C1 segment of cervical spinal cord (tissue), 14 donors: ENCODE measurements at places on chromosomes 7 and 10.

DNA sequence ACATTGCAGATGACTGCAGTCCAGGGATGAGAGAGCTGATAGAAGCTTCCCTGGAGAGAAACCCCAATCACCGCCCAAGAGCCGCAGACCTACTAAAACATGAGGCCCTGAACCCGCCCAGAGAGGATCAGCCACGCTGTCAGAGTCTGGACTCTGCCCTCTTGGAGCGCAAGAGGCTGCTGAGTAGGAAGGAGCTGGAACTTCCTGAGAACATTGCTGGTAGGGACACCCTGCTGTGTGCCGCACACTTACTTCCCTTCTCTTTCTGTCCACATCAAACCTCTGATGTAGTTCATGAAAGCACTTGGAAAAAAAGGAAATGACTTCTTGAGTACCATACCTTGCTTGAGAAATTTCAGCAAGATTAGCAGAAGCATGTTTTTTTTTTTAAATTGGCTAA is 25.3 kb downstream of the MAP3K8 start:
- DNase-seq, result peak; percentile 16

- no peak for DNase-seq
Measured at GRCh38 chr7:70505468-70505867, 626.5 kb upstream of the GALNT17 start.

GRCh38 chr10:102761981-102762380 is 18.2 kb downstream of the WBP1L start:
- no peak for DNase-seq

DNA sequence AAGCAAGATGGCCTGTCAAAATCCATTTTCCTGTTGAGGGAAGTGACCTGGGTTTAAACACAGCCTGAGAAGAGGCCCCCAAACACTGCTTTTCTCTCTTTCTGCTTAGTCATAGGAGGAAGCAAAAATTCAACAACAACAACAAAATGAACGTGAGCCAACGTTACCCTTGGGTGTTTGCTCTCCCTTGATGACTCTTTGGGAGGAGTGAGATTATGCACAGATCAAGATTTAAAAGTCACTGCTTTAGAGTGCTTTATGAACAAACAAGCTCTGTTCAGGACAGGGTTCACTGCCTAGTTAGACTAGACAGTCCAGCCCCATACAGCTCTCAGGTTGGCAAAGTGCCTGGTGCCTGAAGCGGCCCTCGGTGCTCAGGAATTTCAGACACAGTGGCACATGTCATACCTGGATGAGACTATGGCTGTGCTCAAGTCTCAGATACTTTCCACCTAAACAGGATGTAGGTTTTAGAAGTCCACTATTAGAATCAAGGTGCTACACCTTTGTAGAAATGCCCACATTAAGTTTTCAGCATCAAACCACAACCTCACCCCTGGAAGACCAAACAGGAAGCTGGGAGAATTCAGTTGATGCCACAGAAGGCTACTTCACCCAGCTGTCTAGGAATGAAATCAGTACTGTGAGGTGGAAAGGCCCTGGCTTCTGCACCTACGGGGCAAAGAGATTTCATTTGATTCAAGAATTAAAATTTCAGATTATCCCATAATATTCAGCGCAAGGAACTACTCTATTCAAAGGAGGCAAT is 38.7 kb downstream of the DENND11 start:
- no peak for DNase-seq

GRCh38 chr7:6172224-6172909 is 100.1 kb downstream of the CYTH3 start:
- no peak for DNase-seq

- DNase-seq, result no peak
Measured at GRCh38 chr7:92794831-92795230, 41.5 kb downstream of the CDK6 start.

DNA sequence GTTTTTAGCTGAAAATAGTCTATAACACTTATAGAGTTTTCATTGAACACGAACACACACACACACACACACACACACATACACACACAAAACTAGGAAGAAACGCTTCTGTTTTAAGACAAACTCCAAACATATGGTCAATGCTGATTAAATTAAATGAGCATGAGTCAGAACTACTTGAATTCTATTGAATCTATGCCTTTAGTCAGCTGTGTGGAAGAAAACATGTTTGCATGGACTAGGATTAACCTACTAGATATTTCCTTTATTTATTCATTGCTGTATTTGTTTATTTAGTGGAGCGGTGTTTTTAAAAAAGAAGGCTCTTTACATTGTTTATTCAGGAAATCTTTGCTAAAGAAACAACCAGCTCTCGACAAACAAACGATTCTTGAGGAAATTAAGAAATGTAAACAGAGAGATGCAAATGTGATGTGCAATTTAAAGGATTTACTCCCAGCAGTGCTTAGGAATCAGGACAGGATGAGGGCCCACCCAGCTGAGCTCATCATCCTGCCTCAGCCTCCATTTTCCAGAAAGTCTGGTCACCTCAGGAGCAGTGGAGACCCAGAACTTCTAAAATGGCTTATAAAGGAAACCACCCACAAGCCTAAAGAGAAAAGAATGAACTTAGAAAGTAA is 83.2 kb downstream of the PDE1C start:
- DNase-seq, result no peak

DNA sequence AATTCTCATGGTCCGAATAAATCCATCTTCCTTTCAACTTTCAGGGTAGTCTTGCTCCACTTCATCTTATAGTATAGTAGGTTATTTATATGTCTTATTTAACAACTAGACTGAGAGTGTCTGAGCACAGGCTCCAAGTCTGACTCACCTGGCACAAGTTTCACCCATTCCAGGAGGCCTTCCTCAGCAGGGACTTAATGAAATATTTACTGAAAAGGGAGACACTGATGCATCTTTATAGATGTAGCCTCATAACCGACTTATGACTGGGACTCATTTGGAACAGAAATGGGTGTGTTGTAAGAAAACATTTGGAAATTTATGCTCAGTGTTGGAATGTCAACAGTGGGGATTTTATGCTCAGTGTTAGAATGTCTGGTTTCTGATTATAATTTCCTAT is 59.9 kb downstream of the CH25H start:
- DNase-seq, result no peak

DNA sequence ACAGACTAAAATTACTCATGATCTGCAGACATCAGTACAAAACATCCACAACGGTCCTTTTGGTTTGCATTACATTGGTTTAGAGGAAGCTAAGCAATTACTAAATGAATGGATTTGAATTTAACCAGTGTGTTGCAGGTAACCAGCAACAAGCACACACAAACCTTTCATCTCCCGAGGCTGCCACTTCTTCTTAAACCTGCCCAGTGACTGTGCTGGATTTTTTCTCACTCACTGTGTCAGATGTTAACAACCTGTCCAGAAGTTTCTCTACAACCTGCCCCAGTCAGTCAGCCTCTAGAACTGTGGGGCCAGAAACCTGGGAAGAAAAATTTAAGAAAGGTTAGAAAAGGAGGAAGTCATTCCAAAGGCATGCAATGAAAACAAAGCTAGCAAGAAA is 2.4 kb upstream of the MEOX2 start:
- no peak for DNase-seq

- no peak for DNase-seq
Measured at GRCh38 chr10:49169776-49170175, 18.4 kb downstream of the TMEM273 start.

GRCh38 chr7:20594023-20594422 is 21.4 kb upstream of the ABCB5 start:
- no peak for DNase-seq

DNA sequence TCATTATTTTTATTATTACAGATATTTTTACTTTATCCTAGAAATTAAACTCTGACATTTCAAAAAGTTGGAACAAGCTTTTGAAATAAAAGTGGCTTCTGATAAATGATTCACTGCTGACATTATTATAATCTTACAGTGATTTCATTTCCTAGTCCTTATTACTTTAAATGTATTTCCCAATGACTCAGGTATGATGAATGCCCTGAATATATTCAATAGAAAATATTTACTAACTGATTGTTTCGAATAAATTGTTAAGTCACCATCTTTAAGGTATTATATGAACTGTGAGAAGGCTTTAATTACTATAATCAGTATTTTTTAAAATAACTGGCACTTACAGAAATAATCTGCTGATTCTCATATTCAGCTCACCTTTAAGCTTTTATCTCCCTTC is 21.6 kb downstream of the DKK1 start:
- DNase-seq, result no peak

- DNase-seq, result no peak
Measured at GRCh38 chr7:40097728-40098127, 36.7 kb downstream of the MPLKIP start.

GRCh38 chr10:100998183-100998990 is 1.2 kb upstream of the LZTS2 start:
- peak; percentile 88 for DNase-seq

GRCh38 chr10:123991611-123992570 is 100.3 kb upstream of the CPXM2 start:
- no peak for DNase-seq

DNA sequence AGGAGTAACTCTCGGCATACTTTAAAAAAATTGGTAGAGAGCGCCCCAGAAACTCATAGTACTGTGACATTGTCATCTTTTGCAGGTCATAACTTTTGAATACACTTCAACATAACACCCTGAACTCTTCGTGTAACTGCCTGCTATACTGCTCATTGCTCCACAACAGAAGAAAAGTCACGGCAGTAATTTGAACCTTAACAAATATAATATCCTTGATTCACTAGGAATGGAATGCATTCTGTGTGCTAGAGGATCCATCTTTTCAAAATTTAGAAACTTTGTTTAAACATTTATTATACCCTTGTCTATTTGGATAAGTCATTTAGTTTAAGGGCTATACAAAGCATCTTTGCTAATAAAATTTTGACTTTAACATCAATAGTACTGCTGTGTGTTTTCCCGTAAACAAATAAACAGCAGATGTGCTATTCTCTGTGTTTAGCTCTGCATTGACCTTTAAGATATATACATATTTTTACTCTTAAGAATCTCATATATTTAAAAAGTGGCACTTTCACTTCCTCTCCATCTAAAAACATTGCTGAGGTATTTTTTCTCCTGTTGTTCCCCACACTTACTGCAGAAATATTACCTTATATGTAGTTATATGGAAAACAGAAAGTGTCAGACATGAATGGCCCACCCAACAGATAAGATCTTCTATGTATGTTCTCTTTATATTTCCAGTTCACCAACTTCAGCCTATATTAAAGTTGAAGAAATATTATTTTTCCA is 217.6 kb upstream of the TMEM229A start:
- DNase-seq, result no peak

DNA sequence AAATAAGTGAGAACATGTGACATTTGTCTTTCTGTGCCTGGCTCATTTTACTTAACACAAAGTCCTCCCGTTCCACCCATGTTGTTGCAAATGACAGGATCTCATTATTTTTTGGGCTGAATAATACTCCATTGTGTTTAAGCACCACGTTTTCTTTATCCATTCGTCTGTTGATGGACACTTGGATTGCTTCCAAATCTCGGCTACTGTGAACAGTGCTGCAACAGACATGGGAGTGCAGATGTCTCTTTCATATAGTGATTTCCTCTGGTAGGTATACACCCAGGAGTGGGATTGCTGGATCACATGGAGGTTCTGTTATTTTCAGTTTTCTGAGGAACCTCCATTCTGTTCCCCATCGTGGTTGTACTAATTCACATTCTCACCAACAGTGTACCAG is 264.4 kb upstream of the GALNT17 start:
- DNase-seq, result no peak

DNA sequence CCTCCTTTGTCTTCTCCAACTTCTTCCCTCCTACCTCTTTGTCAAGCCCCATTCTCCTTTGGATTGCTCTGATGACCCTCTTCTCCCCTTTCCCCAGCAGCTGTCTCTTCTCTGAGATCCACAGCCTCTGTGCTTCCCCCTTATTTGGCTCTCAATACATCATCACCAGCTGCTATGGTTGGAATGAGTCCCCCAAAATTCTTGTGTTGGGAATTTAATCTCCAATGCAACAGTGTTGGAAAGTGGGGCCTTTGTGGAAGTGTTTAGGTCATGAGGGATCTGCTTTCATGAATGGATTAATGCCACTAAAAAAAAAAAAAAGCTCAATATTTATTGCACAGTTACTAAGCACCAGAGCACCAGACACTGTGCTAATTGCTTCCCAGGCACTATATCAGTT is 39.2 kb upstream of the FRMD4A start:
- no peak for DNase-seq

GRCh38 chr7:126578338-126578737 is 674.4 kb downstream of the GRM8 start:
- DNase-seq, result no peak

DNA sequence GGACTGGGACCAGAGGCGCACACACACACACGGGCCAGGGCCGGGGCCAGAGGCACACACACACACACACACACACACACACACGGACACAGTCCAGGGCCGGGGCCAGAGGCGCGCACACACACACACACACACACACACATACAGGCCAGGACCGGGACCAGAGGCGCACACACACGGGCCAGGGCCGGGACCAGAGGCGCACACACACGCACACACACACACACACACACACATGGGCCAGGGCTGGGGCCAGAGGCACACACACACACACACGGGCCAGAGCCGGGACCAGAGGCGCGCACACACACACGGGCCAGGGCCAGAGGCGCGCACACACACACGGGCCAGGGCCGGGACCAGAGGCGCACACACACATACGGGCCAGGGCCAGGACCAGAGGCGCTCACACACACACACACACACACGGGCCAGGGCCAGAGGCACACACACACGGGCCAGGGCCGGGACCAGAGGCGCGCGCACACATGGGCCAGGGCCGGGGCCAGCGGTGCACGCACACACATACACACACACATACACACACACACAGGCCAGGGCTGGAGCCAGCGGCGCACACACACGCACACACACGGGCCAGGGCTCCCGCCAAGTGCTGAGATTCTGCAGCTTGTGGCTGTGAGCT is 268.8 kb downstream of the ELFN1 start:
- DNase-seq, result no peak

- DNase-seq, result peak; percentile 1
Measured at GRCh38 chr10:37754538-37755323, 102.7 kb downstream of the ZNF248 start.

DNA sequence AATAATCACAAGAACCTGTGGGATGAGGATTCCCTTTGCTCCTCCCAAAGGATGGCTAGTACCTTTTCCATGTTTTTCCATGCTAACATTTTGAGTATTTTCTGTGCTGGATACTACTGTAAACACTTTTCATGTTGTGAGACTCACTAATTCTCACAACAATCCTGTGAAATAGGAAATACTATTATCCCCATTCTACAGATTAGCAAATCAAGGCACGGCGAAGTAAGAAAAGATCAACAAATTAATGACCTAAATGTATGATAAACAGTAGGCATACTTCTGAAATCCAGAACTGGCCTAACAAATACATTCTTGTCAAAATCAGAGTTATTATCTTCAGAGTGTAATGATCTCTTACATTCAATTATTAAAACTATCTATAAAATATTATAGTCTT is 69.3 kb downstream of the ENO4 start:
- DNase-seq, result no peak

DNA sequence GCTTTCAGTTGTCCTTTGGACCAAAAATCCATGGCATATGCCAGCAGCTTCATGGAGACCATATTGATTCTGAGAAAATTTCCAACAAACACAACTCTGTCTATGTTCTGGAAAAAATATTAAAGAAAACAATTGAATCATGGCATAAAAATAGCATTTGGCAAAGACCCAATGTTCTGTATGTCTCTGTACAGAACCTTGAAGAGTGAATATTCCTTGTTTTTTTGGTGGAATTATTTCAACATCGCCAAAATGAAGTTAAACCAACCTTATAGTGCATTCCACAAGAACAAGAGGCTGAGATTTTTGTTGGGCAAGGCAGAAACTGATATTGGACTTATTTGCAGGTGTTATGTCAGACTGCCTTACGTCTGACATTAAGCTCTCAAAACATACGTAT is 53.3 kb upstream of the SLC16A12 start:
- no peak for DNase-seq
